ENCODE measurements at places on chromosomes 6 and 20. TPM values are rescaled to one million over a fixed set of nuclear protein-coding genes. Genes with fewer than 3 reads are reported as not detected.
A peak's percentile ranks its signal among the peaks of the same experiment; 100 is the strongest.

Gene CNPY3
- 22.8 TPM for total RNA-seq

Gene TMEM30A
- 95.6 TPM for total RNA-seq

Gene HLA-DMB
- total RNA-seq = 25.3 TPM

Gene SLCO4A1
- total RNA-seq = 5.7 TPM

Gene LY6G6D
- total RNA-seq = 6.4 TPM

Gene VGLL2
- not detected for total RNA-seq

Gene FAM217A
- total RNA-seq = not detected

Gene KIAA0408
- 27.3 TPM for total RNA-seq

Gene AVP
- total RNA-seq = not detected

Gene HLA-DRA
- total RNA-seq = 151 TPM

Gene OTOR
- not detected for total RNA-seq

Gene LATS1
- 23.8 TPM for total RNA-seq

DNA sequence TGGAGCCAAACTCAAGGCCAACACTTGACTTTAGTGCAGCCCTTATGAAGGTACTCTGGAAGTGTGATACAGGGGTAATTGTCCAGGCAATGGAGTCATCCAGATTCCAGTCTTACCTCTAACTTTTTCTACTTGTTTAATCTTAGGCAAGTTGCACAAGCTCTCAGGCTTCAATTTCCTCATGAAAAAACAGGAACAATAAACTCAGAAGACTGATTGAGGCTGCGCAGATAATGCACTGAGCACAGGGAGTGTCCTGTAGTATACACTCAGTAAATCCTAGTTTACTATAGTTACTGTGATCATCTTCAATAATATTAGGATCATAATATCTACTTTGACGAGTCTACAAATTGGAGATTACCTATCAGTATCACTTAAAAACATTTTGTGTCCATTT lies 127.5 kb upstream of the SMLR1 start:
- no peak for DNase-seq

- DNase-seq = no peak
Observed at GRCh38 chr20:54515793-54516628, 40.6 kb downstream of the DOK5 start.

- DNase-seq = no peak
Observed at GRCh38 chr6:33721508-33721907, 10.0 kb upstream of the UQCC2 start.

DNA sequence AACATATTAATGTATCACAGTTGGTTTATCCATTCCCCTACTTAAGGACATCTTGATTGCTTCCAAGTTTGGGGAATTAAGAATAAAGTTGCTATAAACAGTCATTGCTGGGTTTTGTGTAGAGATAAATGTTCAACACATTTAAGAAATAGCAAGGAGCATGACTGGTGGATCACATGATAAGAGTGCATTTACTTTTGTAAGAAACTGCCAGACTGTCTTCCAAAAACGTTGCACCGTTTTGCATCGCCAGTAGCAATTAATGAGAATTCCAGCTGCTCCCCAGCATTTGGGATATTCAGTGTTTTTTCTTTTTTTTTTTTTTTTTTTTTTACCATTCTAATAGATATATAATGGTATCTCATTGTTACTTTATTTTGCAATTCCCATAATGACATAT lies 695.7 kb upstream of the GJE1 start:
- DNase-seq = no peak

DNA sequence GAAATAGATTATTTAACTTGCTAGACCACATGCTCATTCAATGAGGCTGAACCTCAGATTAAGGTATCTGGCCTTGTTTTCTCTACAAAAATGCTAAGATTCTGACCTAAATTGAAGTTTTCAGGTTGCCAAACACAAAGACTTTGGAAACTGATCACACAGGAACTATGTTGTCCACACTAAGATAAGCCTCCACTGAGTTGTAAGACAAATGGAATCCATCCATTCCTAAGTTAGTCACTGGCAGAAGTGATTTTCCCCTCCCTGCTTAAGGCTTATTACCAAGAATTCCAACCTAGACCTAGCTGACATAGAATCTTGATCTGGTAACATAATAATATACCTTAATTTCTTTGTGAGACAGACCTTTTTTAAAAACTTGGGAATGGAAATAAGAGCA lies 608.1 kb downstream of the TENT5A start:
- no peak for DNase-seq

DNA sequence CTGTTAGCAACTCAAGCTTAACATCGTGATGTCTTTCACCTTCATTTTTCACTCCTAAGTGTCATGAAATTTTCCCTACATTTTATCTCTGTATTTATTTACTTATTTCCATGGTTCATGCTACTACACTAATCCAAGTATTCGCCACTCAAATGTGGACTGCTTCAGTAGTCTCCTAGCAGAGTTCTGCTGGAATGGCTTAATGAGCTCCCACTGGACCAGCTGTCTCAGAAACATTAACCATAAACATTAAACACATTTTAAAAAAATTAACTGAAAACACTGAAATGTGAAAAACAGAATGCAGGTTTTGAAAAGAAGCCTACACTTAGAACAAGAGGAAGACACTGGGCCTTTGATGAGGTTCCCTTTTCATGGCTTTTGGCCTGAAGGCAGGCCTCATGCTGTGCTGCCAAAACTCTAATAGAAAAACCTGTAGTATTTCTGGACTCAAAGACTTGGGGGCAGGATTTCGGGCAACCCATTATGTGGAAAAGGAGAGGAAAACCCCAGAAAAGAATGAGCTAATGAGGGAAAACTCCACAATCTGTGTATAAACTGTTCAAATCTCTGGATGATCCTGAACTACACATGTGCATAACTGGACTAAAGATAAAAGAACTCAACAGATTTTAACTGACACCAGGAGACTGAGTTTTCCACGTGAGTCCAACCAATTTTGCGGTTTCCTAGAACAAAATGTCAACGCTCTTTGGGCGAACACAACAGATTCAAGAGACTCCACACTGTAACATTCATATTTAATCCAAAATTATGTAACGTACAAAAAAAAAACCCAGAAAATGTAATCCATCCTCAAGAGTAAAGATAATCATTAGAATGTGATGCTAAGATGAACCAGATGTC lies 33.0 kb downstream of the SAMD3 start:
- DNase-seq = no peak

- peak; percentile 74 for DNase-seq
Observed at GRCh38 chr6:168355716-168356522, 36.3 kb upstream of the DACT2 start.

- DNase-seq = no peak
Observed at GRCh38 chr6:111973927-111974639, 79.8 kb upstream of the CCN6 start.

DNA sequence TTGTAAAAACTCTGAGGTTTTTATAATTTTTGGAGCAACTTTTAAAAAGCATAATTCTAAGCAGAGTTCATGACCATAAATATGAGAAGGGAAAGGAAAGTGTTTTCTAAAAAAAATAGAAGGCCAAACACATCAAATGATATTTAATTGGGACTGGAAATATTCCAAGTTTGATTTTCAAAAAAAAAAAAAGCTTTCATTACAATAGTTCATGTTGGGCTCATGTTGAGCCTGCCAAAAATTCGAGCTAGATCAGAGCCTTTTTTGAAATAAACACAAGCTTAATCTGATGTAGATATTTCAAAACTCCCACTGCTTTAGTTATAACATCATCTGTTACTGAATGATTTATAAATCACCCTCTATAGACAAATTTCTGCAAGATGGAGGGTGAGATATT lies 163.4 kb upstream of the DEFB112 start:
- DNase-seq = no peak

GRCh38 chr6:159806021-159806458 lies 6.0 kb downstream of the PNLDC1 start:
- no peak for DNase-seq

DNA sequence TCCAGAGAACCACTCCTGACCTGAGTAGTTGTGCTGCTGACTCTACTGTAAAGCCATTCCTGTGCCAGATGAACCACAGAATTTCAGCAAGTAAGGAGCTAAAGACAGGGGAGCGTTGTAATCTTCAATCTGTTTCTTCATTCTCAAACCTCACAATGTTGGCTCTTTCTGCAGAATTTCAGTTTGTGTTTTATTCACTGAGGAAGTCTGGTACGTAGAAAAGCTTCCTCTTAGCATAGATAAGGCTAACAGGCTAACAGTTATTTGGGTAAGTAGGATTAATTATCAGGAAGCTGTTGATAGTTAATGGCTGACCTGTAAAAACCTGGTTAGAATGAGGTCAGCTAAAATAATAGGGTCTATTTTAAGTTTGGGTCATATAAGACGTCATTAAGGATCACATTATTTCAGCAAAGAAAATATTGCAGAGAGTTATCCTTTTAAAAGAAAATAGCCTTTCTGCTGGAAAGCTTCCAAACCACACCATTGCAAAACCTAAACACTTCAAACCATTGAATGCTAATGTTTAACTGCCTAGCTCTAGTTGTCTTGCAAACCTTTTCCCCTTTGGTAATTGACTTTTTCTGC lies 14.1 kb upstream of the TENT5A start:
- DNase-seq = no peak

DNA sequence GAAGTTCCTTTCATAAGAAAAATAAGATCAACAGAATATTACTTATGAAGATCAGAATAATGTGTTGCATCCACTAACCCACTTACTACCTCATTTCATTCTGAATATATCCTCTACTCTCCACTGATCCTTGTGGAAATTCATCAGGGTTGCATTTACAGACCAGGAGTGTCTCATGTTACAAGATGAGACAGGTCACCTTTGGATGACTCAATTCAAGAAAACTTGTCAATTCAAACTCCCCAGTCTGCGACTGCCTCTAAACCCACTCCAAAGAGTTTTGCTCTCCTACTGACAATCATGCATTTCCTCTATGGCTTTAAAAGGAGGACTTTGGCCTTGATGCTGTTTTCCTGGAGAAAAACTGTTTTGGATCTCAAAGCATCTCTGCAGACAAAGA lies 68.4 kb downstream of the ID4 start:
- no peak for DNase-seq

DNA sequence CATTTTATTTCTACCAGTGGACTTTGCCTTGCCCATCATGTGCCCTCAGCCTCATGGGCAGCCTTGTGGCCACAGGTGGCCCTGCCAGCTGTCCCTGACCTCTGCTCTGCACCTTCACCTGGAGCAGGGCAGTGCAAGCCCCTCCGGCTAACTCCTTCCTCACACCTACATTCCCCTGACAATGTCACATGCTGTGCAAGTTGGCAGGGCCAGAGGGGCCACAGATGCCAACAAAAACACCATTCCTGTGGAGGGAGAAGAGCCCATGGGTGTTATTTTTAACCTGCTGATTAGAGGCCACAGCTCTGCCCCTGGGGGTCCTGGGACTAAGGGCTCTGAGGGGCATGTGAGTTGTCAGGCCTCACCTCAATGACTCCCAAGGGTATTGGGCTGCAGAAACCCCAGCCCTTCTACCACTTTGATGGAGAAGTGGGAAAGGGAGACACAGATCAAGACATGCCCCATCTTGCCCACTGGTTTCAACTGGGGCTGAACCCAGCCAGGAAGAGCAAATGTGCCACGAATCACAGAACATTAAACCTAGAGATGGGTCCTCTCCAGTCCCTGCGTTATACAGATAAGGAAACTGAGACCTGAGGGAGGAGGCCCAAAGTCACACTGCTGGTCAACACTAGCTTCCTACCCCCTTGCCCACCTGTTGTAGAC lies 65.0 kb downstream of the MRPL14 start:
- no peak for DNase-seq

DNA sequence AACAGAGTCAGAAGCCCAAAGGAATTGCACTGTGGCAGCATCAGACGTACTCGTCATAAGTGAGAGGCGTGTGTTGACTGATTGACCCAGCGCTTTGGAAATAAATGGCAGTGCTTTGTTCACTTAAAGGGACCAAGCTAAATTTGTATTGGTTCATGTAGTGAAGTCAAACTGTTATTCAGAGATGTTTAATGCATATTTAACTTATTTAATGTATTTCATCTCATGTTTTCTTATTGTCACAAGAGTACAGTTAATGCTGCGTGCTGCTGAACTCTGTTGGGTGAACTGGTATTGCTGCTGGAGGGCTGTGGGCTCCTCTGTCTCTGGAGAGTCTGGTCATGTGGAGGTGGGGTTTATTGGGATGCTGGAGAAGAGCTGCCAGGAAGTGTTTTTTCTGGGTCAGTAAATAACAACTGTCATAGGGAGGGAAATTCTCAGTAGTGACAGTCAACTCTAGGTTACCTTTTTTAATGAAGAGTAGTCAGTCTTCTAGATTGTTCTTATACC lies 55.8 kb downstream of the VAPB start:
- no peak for DNase-seq

- DNase-seq = no peak
Observed at GRCh38 chr6:50089911-50090310, 40.2 kb upstream of the DEFB112 start.

Measured in sigmoid colon (tissue), 7 donors.